ENCODE measurements at places on chromosomes 2 and 18.

- DNase-seq = no peak
Measured at GRCh38 chr2:26169681-26170414, 3.0 kb upstream of the GAREM2 start.

DNA sequence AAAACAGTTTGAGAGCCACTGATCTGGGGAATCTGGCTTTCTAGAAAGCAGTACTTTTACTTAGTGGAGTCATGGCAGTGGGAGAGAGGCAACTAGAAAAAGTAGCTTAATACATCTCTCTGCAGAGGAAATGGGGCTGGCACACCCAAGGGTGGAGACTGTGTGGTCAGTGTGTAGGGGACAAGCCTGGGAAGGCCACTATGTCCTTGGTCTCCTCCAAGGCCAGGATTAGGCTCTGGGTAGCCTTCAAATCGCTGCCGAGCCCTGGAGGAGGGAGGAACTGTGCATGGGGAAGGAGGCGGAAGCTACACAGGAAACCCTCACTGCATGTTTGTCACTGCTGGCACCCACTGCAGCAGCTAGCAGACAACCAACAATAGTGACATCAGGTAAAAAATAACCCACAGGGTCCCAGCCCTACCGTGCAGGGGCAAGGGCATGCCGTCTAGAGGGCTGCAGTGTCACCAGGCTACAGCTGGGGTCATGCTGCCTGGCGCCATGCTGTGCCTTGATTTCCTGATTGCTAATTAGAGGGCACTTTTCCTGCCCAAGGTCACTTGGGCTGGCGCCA is 34.8 kb downstream of the LBH start:
- DNase-seq = no peak

DNA sequence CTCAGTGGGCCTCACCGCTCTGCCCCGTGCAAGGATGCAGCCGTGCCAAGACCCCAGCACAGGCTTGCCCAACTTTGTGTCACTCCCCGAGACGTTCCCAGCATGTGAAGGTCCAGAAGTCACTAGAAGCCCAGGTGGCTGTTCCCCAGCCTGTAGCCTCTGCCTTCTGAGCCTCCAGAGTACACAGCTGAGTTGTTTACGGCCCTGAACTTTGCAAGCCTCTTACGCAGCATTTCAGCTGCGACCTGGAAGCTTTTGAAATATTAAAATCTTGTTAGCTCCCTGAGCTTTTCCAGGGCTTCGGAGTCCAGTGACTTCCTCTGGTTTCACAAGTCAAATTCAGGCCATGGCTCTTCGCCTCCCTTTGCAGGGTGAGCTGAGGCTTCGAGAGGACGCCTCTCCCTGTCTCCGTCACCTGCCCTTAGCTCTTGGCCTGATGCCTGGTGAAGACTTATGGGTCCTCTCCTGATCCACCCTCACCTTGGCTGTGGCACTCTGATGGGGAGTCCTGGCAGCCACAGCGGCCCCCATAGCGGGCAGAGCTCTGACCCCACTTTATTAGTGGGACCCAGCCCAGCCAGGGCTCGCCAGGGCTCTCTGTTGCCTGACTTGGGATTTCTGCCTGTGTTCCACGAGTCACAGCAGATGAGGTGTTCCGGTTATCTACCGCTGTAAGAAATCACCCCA is 76.5 kb upstream of the HPCAL1 start:
- no peak for DNase-seq

GRCh38 chr2:20182241-20182931 is 42.5 kb downstream of the SDC1 start:
- DNase-seq = no peak

GRCh38 chr18:77009675-77010074 is 122.9 kb downstream of the MBP start:
- no peak for DNase-seq
